ENCODE measurements at places on chromosomes 3 and 15.

GRCh38 chr3:193974191-193974652, 161.7 kb upstream of the HES1 start:
- no peak for DNase-seq

GRCh38 chr3:72163809-72164634, 379.1 kb upstream of the PROK2 start:
- no peak for DNase-seq

GRCh38 chr3:184537885-184538665, 23.5 kb upstream of the EPHB3 start:
- no peak for DNase-seq

GRCh38 chr3:135456108-135456790, 509.3 kb upstream of the PPP2R3A start:
- DNase-seq = no peak

GRCh38 chr15:77354063-77354462, 65.8 kb downstream of the PEAK1 start:
- DNase-seq = no peak

GRCh38 chr3:45688194-45688881, 858 bp upstream of the SACM1L start:
- no peak for DNase-seq

GRCh38 chr3:148175214-148175613, 522.5 kb upstream of the AGTR1 start:
- DNase-seq = no peak

GRCh38 chr3:37726525-37727290, 135.0 kb upstream of the CTDSPL start:
- DNase-seq = no peak

GRCh38 chr3:147359177-147360050, 46.9 kb downstream of the ZIC4 start:
- DNase-seq = no peak

DNA sequence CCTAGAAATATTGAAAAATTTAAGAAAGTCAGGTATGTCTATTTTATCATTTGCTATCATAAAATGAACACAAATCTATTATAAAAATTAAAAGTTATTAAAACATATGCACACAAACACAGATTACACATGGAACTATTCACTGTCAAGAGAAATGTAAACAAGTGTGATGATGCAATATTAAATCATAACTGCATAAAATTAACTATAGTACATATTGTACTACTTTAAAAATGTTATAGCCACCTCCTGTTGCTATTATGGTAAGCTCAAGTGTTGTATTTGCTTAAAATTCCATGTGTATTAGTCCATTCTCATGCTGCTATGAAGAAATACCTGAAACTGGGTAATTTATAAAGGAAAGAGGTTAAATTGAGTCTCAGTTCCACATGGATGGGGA, 54.7 kb upstream of the CMC1 start:
- no peak for DNase-seq

DNA sequence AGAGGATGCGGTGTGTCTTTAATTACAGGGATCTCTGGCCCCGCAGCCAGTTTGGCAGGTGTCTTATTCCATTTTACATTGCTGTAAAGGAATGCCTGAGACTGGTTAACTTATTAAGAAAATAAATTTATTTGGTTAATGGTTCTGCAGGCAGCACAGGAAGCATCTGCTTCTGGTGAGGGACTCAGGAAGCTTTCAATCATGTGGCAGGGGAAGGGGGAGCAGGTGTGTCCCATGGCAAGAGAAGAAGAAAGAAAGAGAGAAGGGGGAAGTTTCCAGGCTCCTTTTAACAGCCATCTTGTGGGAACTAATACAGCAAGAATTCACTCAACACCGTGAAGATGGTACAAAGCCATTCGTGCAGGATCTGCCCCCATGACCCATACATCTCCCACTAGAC, 128.0 kb upstream of the CRBN start:
- DNase-seq = no peak

DNA sequence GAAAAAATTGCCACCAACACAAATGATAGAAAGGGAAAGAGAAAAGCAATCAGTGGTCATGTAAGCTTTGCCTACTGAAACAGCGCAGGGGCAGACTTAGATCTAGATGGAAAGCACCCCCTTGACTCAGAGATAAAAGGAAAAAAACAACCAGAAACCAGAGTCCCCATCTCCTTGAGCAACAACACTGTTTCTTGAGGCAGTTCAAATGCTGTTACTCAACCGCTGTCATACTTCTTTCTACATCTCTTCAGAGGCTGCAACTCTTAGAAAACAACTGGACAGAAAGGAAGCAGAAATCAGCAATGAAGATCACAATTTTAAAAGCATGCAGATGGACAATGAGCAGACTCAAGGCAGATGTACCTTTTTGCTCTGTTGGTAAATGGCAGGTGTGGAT, 36.5 kb downstream of the FSIP1 start:
- no peak for DNase-seq

Measured in T-helper 2 cell (primary cell).